ENCODE measurements at places on chromosomes 2 and 18.

DNA sequence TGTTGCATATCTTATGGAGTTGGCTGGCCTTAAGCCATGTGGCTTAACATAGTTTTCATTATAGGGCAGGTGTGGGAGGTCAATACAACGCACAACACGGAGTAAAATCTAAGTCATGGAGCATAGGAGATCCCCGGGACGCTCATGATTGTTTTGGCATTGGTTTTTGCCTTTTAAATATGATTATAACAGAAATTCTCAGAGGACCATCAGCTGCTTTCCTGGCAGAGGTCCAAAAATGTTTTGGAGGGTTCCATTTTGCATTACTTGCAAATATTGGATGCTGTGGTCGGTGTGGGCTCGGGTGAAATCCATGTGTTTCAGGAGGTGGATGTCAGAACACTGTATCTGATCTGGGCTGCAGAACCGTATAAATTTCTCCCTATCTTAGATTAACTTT is 3.4 kb downstream of the NCOA1 start:
- no peak for DNase-seq

DNA sequence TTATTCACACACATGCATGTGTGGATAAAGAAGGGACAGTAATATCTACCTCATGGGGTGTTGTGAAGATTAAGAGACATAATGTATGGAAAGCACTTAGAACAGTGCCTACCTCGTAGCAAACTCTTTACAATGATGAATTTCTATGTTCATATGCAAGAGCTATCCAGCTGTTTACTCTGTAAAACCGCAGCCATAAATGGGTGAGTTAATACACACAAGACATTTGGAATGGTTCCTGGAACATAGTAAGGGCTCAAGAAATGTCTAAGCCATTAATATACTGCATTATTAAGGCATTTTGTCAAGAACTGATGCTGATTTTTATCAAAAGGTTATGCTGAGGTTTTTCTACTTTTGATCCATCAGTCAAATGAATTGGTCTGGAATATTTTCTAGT is 1076.2 kb downstream of the TSN start:
- peak; percentile 16 for DNase-seq

GRCh38 chr2:138742441-138743057 is 37.6 kb downstream of the NXPH2 start:
- no peak for DNase-seq

DNA sequence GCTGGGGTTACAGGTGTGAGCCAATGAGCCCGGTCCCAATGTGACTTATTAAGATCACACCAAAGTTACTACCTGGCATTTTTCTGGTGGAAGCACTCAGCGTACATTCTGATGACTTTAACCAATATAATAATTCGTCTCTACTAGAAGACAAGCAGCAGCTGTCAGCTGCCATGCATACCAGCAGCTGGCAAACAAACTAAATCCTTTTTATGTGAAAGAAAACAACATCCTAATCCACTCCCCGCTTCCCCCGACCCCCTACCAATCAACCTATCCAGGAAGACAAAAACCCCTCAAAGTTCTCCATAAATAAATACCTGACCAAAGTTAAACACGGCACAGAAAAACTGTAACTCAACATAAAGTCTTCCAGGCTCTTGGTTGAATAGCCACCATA is 42.1 kb downstream of the GPR155 start:
- no peak for DNase-seq

- DNase-seq: peak; percentile 82
Observed at GRCh38 chr2:27860111-27860510, 30.1 kb downstream of the RBKS start.

DNA sequence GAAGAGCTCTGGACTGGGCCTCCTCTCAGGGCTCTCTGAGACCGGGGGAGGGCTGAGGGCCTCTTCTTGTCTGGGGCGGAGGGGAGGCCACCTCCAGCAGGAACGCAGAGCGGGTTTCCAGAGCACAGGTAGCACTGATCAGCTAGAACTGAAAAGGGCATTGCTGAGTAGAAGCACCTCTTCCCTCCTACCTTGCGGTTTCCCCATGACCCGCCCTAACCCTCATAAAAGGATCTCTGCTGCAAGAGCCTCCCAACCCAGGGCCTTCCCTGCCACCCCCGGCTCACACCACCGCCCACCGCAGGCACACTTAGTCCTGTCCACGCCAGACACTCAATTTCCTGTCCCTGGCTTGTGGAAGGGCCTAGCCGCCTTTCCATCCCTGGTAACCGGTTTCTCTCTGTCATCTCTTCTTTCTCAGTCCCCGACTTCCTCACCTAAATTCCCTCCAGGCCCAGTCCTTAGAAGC is 966 bp downstream of the ADCY3 start:
- DNase-seq: no peak

DNA sequence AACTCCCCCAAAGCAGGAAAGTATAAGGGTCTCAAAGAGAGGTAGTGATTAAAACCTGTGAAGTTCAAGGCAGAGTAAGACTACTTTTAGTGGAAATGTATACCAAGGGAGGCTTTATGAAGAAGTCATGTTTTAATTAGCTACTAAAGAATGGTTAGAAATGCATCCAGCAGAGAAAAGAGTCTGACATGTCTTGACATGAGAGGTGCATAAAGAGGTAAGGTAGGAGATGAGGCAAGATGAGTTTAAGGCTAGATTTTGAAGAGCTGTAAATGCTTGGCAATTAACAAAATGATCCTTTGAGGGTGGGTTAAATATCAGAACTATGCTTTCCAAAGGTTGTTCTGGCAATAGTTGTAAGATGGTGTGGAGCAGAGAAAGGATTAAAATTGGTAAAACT is 88.7 kb upstream of the WDSUB1 start:
- no peak for DNase-seq

- peak; percentile 36 for DNase-seq
Observed at GRCh38 chr2:83536556-83536955, 922.5 kb downstream of the SUCLG1 start.
